A549 treated with dexamethasone at 1 μM for 4 hours (cell line): ENCODE measurements at places on chromosomes 5 and 9. TPM values are rescaled to one million over a fixed set of nuclear protein-coding genes. Genes with fewer than 3 reads are reported as not detected.

Gene IFNE
- 0.49 to 0.83 TPM (median 0.73 TPM) in 5 replicates for total RNA-seq

Gene HAVCR1
- 32.7 to 54.7 TPM (median 44.8 TPM) in 5 replicates for total RNA-seq

Gene N4BP3
- total RNA-seq: 0.74 to 0.95 TPM (median 0.87 TPM) in 5 replicates

Gene CER1
- total RNA-seq: not detected in 5 replicates

Gene ANKRD18A
- total RNA-seq: 5.5 to 13.7 TPM (median 10.0 TPM) in 5 replicates
